Subcutaneous adipose tissue (tissue), 4 donors: ENCODE measurements at places on chromosomes 4 and X. TPM values are rescaled to one million over a fixed set of nuclear protein-coding genes. Genes with fewer than 3 reads are reported as not detected.

DIPK2B gene
- 12.9 TPM for total RNA-seq

FGFBP2 gene
- total RNA-seq, result 148 TPM

RHOXF2B gene
- total RNA-seq, result not detected

DCLK2 gene
- total RNA-seq, result 5.2 TPM

TMPRSS11B gene
- total RNA-seq, result not detected

RPS6KA6 gene
- 0.49 TPM for total RNA-seq

GPC4 gene
- 63.7 TPM for total RNA-seq

TCEAL2 gene
- total RNA-seq, result not detected

CXCL5 gene
- total RNA-seq, result 1.4 TPM

OTUD6A gene
- not detected for total RNA-seq

HAND2 gene
- total RNA-seq, result 12.1 TPM

POU4F2 gene
- total RNA-seq, result not detected

SLC25A43 gene
- total RNA-seq, result 34.0 TPM
